ENCODE measurements at places on chromosomes 7 and 10. TPM values are rescaled to one million over a fixed set of nuclear protein-coding genes. Genes with fewer than 3 reads are reported as not detected.

The TBXAS1 gene
- polyA plus RNA-seq: 0.57 TPM

GRCh38 chr10:114094795-114095194 is 51.1 kb downstream of the ADRB1 start:
- peaks cover 58% of the 10 kb centered on the region for H3K4me1 ChIP-seq
- no peaks in the 10 kb centered on the region for H3K27me3 ChIP-seq
- H3K27ac ChIP-seq: no peak overlapping the region
- no peaks in the 10 kb centered on the region for H3K36me3 ChIP-seq
- no peak for DNase-seq

- H3K4me3 ChIP-seq: no peak overlapping the region
- H3K36me3 ChIP-seq: no peaks in the 10 kb centered on the region
- no peaks in the 10 kb centered on the region for H3K4me1 ChIP-seq
- no peak overlapping the region for H3K27ac ChIP-seq
- H3K27me3 ChIP-seq: peaks cover 6% of the 10 kb centered on the region
Observed at GRCh38 chr10:51770709-51771108, 71.3 kb upstream of the CSTF2T start.

- peaks cover 62% of the 10 kb centered on the region for H3K4me1 ChIP-seq
- DNase-seq: no peak
- no peaks in the 10 kb centered on the region for H3K27me3 ChIP-seq
- H3K4me3 ChIP-seq: no peak overlapping the region
Observed at GRCh38 chr10:102778781-102779180, 35.0 kb downstream of the WBP1L start.

DNA sequence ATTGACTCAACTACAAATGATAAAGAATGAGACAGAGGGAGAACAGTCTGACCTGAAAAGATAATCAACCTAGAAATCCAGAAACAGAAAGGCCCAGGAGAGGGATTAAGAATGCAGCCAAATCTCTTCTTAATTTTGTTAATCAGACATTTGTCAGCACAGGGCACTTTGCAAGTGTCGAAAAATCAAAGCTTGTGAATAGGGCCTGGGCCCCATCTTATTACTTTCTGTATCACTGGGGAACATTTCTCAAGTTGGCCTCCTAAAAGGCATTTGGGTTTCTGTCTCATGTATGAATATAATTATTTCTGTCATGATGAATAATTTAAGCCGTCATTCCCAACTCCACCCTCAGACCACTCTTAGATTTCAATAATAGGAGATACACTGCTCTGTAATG is 308.4 kb upstream of the PRKCQ start:
- H3K4me3 ChIP-seq: no peak overlapping the region
- no peaks in the 10 kb centered on the region for H3K27me3 ChIP-seq
- H3K27ac ChIP-seq: no peak overlapping the region

All from naive B cell (primary cell).